GM23248 (cell line): ENCODE measurements at places on chromosomes 12 and 14. TPM values are rescaled to one million over a fixed set of nuclear protein-coding genes. Genes with fewer than 3 reads are reported as not detected.

GRCh38 chr14:97039717-97040363 is 242.7 kb downstream of the VRK1 start:
- DNase-seq: no peak

DNA sequence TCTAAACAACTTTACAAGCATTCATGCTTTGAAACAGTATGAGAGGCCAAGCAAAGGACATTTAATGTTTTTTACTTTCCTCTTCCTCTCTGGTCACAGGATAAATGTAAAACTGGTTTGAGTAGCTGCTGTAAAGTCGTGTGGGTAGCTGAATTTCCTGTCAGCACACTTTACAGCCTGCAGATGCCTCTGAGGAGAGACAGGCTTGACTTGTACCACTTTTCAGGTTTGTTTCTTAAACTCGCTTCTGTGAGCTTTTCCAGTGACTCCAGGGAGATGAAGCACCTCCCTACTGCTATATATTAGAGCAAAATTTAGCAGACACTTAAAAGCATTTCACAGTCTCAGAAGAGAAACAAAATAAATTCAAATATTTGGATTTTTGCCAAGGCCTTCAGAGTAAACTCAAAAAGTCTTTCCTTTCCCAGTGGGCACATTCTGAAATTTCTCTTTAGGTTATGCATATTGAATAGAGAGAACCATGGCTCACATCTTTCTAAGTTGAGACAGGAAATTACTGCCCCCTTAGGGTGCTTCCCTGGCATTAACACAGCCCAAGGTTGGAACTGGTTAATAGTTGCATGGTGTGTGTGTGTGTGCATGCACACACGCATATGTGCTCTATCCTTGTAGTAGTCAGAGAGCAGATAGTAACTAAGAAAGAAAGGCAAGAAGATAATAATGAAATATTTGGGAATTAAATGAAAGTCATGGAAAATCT is 557.3 kb upstream of the MIS18BP1 start:
- DNase-seq: no peak

- DNase-seq: no peak
These were observed 16.2 kb downstream of the PXN start for GRCh38 chr12:120249266-120249874.

- DNase-seq: peak; percentile 75
These were observed 474.8 kb downstream of the TMTC2 start for GRCh38 chr12:83161456-83161855.

Gene RILPL2
- 2.5 and 2.8 TPM in 2 replicates for total RNA-seq
